Hypothalamus (tissue), 51 donors: ENCODE measurements at places on chromosomes 1 and 21.

GRCh38 chr1:30323352-30323751 lies 400.0 kb downstream of the MATN1 start:
- DNase-seq, result no peak

DNA sequence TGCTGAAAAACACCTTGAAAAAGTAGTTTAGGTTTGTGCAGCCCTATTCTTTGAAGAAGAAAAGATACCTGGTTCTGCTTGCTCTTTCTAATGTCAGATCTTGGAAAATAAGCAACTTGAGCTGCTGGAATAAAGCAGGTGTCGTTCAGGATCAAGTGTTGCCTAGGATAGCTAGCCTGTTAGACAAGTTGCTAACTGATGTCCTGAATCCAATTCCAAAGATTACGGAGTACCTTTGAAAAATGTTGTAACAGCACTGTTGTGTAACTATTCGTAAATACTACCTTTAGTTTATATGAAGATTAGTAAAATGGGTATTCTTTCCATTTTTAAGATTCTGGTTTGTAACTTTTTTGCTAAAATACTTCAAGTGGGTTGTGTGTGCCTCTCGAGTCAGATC lies 151.5 kb downstream of the CLEC20A start:
- DNase-seq, result no peak

- no peak for DNase-seq
Observed at GRCh38 chr1:22500471-22500870, 48.8 kb downstream of the ZBTB40 start.

DNA sequence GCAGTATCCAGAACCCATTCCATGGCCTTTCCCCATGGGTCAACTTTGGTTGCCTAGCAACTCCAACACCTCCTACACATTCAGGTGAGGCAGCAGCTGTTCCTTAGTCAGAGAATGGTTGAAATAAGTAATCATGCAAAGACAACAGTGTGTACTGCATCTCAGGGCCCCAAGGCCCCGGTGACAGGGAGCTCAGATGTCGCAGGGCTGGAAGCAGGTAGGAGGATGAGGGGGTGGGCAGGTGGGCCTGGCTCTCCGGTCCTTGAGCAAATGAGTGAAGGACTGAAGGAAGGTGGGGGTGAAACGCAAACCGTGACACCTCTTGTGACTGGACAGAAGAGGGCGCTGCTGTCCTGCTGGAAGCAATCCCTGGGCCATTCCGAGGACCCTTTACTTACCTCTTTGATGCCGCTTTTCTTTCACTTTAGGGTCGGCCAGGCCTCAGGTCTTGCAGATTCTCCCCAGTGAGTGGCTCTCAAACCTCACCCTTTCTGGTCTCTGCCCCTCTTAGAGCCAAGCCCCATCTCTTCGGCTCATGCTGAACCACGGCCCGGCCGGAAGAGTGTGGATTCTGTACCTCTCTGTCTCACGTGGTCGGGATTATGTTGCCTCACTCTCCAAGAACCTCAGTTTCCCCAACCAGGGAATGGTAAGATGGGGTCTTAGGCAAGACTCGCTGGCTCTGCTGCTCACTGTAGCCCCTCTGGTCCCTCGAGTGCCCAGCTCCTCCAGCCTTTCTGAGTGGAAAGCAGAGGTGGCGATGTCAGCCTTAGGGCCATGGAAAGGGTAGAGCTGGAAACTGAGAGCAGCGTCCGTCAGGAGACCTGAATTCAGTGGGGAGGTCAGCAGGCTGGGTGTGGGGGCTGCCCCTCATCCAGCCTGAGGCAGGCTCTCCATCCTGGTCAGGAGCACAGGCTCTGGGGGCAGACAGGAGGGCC lies 5.6 kb upstream of the KCNA10 start:
- peak; percentile 19 for DNase-seq

DNA sequence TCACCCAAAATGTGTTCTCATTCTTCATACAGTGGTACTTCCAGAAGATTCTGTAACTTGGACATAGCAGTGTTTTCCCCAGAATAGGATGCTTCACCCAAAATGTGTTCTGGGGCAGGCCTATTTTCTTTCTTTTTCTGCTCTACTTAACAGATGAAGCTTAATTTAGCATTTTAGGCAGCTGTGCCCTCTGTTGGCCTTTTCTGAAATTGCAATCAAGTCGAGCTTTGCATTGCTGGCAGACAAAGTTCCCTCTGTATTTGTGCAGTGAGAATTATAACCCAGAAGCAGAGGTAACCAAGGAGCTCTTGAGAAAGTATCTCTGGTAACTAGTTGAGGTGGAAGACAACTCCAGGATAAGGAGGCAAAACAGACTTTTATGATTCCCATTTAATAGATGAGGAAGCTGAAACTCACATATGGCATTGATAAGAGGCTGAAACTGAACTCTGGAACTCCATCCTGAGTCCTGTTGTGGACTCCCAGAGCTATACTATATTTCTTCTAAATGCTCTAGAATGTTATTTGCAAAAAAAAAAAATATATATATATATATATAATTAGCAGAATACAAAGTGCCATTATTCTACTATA lies 50.3 kb upstream of the L1TD1 start:
- peak; percentile 32 for DNase-seq

DNA sequence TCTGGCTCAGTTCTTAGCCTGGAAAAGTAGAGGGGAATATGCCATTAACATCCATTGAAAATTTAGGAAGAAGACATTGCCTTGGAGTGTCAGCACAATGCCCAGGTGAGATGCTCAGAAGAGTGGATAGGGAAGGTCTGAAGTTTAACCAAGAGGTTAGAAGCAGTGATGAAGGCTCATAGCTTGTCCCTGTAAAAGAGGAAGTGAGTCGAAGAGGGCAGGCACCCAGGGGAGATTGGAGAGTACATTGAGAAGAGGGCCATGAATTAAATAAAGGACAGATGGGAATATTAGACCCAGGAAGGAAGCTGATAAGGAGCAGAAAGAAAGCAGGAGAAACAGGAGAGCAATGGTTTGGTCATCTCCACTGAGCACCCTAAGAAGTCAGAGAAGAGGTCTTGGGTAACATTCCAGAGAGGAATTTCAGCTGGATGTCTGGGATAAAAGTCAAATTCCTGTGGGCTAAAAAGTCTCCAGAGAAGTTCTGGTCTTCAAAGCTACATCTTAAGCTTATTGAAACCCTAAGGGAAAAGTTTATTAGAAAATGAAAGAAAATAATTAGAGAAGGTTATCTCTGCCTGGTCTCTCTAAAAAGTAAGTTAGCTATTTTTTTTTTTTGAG lies 17.3 kb downstream of the C8B start:
- DNase-seq, result no peak

GRCh38 chr1:28756846-28757245 lies 20.1 kb downstream of the YTHDF2 start:
- no peak for DNase-seq

GRCh38 chr1:168520052-168520751 lies 23.6 kb downstream of the XCL2 start:
- DNase-seq, result no peak

- DNase-seq, result no peak
Observed at GRCh38 chr1:34918977-34919561, 10.4 kb downstream of the DLGAP3 start.
